ENCODE measurements at places on chromosomes 12 and 14. TPM values are rescaled to one million over a fixed set of nuclear protein-coding genes. Genes with fewer than 3 reads are reported as not detected.

The CD163L1 gene
- 1.8 TPM for total RNA-seq

The SLC6A15 gene
- total RNA-seq: not detected

The CMKLR1 gene
- total RNA-seq: 47.5 TPM

- no peaks in the 10 kb centered on the region for H3K27me3 ChIP-seq
- H3K4me1 ChIP-seq: peaks cover 57% of the 10 kb centered on the region
- H3K27ac ChIP-seq: peak overlapping the region; percentile 58
- H3K4me3 ChIP-seq: no peak overlapping the region
- no peaks in the 10 kb centered on the region for H3K36me3 ChIP-seq
- no peak for DNase-seq
These were observed 84.1 kb upstream of the OVCH1 start for GRCh38 chr12:29581631-29582030.

The TSPAN19 gene
- total RNA-seq: not detected

The FGF23 gene
- total RNA-seq: not detected

The AGAP2 gene
- 2.6 TPM for total RNA-seq

- H3K27me3 ChIP-seq: no peaks in the 10 kb centered on the region
- H3K27ac ChIP-seq: peak overlapping the region; percentile 98
- DNase-seq: no peak
- H3K4me1 ChIP-seq: peaks cover 22% of the 10 kb centered on the region
These were observed 1.1 kb downstream of the CCDC91 start for GRCh38 chr12:28191051-28192048.

The RNF212B gene
- not detected for total RNA-seq

GRCh38 chr12:124461851-124462623, 105.4 kb downstream of the NCOR2 start:
- peaks cover 47% of the 10 kb centered on the region for H3K4me1 ChIP-seq
